Endothelial cell (in vitro differentiated cells): ENCODE measurements at places on chromosomes 16 and 17.

- DNase-seq = no peak
Observed at GRCh38 chr17:7667656-7668406, 17.1 kb downstream of the ATP1B2 start.

DNA sequence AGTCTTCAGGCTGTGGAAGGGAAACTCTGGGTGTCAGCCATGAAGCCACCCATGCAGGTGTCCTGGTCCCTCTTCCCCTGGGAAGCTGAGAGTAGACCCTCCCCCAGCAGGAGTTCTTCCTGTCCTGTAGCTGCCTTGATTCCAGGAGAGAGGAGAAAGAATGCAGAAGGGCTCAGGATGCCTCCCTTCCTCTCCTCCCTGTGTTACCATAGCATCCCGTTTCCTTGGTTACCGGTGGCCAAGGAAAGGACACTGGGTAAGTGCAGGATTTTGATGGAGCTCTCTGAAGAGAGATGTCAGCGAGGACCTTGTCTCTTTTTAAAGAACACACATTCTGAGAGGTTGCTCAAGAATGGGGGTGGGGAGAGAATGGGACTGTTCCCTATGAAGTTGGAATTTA is 304.1 kb upstream of the N4BP1 start:
- peak; percentile 30 for DNase-seq

GRCh38 chr17:78154903-78155811 is 9.0 kb downstream of the C17orf99 start:
- no peak for DNase-seq

- DNase-seq = peak; percentile 94
Observed at GRCh38 chr16:51151961-51152663, 1.0 kb upstream of the SALL1 start.

- no peak for DNase-seq
Observed at GRCh38 chr16:47622451-47623176, 161.5 kb downstream of the PHKB start.

- DNase-seq = no peak
Observed at GRCh38 chr17:80998118-80998747, 6.6 kb downstream of the CHMP6 start.

DNA sequence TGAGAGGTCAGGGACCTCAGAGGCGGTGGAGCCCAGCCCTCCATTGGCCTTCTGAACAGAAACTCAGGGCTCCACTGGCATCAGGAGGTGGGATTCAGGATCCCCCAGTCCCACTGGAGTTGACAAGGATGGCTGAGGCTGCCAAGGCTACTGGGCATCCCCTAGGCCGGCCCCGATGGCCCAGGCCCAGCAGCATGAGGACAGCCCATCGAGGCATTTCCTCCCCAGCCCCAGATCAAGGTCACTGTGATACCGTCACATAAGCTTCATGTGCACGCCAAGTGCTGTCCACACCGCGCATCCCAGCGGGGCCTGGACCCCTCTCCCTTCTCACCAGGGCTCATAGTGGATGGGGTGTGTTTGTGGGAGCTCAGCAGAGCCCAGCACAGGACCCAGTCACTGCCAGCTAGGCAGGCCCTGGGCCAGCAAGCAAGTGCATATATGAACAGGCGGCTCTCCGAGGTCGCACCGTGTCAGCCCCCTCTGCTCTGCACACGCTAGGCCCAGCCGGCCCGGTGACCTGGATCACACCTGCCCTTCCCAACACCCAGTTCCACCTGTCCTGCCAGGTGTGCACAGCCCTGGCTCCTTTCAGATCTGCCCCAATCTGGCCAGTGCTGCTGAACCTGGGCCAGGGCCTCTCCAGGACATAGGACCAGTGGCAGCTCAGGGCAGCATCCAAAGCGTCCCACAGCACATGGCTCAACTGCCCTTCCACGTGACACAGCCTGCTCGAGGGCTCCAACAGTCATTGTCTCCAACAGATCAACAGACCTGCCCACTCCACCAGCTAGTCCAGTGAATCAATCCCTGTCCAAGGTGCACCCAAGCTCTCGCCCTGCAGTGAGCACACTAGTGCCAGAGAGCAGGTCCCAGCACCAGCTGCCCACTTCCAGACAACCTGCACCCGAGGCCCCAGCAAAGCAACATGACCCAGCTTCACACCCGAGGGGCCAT is 32.8 kb upstream of the RASD1 start:
- DNase-seq = no peak

DNA sequence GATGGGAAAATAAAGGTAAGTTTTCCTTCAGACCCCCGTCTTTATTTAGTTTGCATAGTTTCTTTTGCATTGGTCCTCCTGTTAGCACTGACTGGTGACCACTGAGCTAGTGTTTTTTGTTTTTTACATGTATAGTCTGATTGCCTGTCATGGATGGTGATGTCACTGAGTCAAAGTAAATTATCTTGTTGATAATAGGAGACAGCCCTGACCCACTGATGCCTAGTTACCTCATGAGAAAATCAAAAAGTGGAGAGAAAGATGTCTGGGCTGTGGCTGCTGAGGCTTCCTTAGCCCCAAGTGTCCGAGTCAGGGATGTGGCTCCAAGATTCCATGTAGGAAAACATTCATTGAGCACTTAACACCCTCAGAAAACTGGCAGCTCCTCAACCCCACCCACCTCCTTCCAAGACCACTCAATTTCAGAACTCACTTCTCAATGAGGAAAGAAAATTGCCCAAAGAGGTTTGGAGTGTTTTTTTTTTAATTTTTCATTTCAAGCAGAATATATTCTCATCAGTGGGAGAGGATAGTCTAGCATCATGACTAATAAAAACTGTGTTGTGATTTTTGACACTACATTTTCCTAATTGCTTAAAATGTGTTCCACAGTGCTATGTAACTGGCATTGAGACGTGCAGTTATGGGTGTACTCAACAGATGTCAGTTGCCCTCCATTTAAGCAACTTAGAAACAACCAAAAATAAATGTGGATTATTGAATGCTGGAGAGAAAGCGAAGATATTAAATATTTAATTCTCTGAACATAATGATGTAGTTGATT is 38.7 kb upstream of the NUDT7 start:
- DNase-seq = no peak

DNA sequence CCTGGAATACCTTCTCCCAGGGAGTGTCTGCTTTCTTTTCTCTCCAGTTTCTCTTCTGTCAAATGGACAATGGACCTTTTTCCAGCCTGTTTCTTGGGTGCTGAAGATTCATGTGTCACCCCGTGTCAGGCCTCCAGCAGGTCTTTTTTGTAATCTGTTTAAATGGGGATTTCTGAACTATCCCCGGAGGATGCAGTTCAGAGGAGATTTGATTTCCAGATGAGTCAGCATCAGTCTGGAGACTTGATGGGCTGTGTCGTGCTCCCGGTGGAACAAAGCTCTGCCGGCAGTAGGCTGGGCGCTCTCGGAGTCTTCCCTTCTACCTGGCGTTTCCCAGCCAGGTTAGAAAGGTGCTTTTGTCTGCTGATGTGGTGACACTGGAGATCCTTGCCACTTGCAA is 440.6 kb downstream of the HS3ST3B1 start:
- no peak for DNase-seq

DNA sequence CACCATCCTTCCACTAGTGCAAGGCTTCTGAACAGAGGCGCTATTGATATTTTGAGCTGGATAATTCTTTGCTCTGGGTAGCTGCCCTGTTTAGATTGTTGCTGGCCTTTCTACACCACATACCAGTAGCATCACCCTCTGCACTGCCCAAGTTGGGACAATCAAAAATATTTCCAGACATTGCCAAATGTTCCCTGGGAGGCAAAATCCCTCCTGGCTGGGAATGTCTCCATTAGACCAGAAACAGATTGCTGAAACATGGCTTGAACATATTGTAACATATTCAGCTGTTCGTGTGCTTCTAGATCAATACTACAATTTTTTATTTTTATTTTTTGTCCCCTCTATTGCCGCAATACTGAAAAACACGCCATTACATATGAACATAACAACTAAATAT is 174.6 kb downstream of the ABCA8 start:
- DNase-seq = no peak

DNA sequence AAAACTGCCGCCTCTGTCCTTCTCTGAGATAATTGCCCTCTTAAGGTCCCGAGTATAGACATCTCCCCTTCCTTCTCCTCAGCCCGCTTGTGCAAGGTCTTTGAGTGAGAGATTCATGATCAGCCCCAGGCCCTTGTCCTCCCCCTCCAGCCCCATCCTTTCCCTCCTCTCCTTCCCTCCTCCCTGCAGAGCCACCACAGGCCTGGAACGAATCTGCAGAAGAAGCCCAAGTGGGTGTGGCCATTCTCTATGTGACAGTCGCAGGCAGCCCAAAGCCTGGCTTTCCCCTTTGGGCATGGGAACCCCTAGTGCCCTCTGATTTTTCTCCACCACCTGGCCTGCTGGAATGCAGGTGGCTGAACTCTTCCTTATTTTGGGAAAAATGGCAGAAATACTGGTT is 7.2 kb upstream of the NDRG4 start:
- no peak for DNase-seq

DNA sequence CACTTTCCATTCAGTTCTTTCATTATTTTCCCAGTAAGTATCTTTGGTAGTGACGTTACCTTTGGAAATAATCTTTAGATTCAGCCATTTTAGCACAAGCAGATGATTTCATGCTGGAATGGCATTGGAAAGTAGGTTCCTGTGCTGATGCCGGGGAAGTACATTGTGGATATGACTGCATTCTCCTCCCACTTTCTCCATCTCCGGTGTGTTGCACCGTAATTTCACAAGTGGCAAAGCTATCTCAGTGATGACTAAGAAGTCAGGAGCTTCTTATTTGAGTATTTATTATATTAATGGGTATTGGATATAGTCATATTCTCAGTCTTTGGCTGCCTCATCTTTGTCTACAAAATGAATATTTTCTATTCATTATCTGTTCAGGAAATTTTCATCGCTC is 69.8 kb downstream of the MRTFB start:
- no peak for DNase-seq

- no peak for DNase-seq
Observed at GRCh38 chr17:19285213-19285900, 48.2 kb downstream of the EPN2 start.

GRCh38 chr17:17021194-17021863 is 20.9 kb upstream of the MPRIP start:
- no peak for DNase-seq

GRCh38 chr17:13671341-13671740 is 69.6 kb upstream of the HS3ST3A1 start:
- no peak for DNase-seq
